Activated naive CD4-positive, alpha-beta T cell treated with anti-CD3 and anti-CD28 coated beads for 36 hours (primary cell): ENCODE measurements at places on chromosomes 5 and 9.

GRCh38 chr5:7881091-7881490 is 12.1 kb downstream of the MTRR start:
- no peak for DNase-seq

- no peak for DNase-seq
Measured at GRCh38 chr5:174828804-174829510, 104.6 kb downstream of the MSX2 start.

GRCh38 chr5:124906339-124907097 is 160.1 kb upstream of the ZNF608 start:
- DNase-seq, result no peak

DNA sequence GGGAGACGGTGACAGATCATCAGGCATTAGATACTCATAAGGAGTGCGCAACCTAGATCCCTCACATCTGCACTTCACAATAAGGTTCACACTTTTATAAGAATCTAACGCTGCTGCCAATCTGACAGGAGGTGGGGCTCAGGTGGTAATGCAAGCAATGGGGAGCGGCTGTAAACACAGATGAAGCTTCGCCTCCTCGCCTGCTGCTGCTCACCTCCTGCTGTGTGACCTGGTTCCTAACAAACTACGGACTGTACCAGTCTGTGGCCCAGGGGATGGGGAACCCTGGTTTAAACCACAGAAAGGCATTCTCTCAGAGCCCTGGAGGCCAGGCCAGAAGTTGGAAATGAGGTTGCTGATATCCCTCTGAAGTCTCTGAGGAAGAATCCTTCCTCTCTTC is 323.6 kb downstream of the DRD1 start:
- no peak for DNase-seq

- no peak for DNase-seq
Measured at GRCh38 chr5:60634051-60634450, 65.9 kb downstream of the DEPDC1B start.
